ENCODE measurements at places on chromosomes 6 and 20. TPM values are rescaled to one million over a fixed set of nuclear protein-coding genes. Genes with fewer than 3 reads are reported as not detected.

GRCh38 chr6:97218912-97219311 lies 64.1 kb downstream of the MMS22L start:
- DNase-seq, result no peak

GRCh38 chr6:42942444-42942843 lies 13.2 kb downstream of the CNPY3 start:
- DNase-seq, result no peak

DNA sequence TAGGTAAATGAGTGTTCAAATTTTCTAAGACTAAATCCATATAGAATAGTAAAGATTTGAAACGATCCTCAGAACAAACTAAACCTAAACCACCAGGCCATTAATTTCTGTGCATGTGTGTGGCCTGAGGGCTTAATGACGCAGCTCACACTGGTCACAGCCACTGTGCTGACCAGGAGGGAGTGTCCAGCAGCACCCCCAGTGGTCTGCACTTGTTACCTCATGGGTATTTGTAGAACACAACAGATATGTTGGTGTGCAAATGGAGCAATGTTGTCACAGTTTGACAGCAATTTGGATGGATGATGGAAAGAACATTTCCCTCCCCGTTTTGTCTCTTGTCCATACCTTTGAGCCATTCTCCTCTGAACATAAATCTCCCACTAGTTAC lies 122.4 kb upstream of the EXOC2 start:
- no peak for DNase-seq

- DNase-seq, result no peak
Measured at GRCh38 chr20:63206878-63207277, 9.1 kb downstream of the YTHDF1 start.

- DNase-seq, result peak; percentile 91
Measured at GRCh38 chr20:31674895-31675827, 37.4 kb downstream of the COX4I2 start.

GRCh38 chr6:90458353-90459224 lies 128.3 kb downstream of the MAP3K7 start:
- no peak for DNase-seq

GRCh38 chr6:84349542-84349941 lies 122.1 kb upstream of the CEP162 start:
- DNase-seq, result no peak

DNA sequence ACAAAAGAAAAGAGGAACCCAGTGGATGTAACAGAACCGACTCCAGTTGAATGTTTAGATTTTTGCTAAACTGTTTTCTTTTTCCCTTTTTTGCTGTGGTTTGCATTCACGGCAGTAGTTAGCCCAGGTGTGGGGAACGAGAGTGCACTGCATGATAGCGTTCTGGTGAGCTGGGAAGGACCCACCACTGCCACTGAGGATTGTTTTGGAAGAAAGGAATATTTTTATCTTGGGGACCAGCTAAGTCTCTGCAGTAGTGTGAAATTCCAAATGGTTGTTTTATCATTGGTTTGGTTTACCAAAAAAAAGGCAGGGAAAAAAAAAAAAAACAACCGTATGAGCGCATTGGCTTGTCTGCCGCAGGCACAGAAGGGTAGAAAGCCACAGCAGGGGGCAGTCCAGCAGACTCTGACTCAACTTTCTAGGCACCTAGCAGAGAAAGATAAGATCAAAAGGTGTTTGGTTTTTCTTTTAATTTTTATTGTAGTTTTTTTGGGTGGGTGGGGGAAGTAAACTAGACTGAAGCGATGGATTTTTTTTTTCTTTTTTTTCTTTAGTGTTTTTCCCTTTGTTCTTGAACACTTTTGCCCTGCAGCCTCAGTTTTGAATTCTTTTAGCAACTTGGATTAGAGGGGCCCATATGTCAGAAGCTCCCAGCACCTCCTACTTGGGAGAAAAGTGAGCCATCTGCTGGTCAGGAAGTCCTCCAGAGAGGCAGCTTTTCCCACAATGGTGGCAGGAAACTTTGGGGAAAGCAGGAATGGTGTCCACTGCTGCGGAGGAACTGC lies 13.5 kb upstream of the RAB5IF start:
- no peak for DNase-seq

- no peak for DNase-seq
Measured at GRCh38 chr6:127923135-127923534, 22.3 kb upstream of the THEMIS start.

DNA sequence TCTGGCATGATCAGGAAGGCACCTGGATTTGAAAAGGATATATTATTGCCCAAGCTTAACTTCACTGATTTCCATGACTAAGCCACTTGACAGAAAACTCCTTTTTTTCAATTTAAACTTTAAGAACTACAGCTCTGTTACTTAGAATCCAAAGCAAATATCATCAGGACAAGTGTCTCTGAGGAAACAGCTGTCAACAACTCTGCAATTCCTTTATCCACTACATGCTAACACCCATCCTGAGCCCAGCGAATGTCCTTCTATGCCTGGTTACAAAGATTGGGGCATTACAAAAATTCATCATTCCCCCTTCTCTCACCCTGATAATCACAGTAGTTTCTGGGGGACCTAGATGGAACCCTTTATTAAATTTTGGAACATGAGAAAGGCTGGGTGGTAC lies 136.8 kb downstream of the GMPR start:
- no peak for DNase-seq

RGL2 gene
- 212 TPM for total RNA-seq

GRIK2 gene
- total RNA-seq, result 1.1 TPM

PTGIS gene
- total RNA-seq, result 1.1 TPM

JAG1 gene
- total RNA-seq, result 83.0 TPM
